ENCODE measurements at places on chromosomes 11 and 22.

DNA sequence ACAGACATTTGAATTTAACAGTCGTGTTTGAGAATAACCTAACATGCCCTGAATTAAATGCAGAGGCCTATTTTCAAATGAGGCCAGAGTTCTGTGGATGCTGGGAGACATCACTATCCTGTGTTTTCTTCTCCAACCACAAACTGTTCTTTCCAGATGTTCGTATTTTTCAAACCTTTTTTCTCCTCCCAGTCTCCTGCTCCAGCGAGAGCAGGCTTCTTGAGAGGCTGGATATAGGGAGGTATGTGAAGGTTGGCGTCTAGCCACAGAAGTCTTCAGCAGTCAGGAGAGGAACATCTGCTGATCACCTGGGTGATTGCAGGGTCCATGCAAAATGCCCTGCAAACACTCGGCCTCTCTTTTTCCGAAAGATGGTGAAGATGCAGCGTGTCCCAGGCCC, 126.3 kb downstream of the C11orf91 start:
- DNase-seq = no peak

GRCh38 chr11:72138821-72139390, 3.4 kb downstream of the FOLR3 start:
- no peak for DNase-seq

DNA sequence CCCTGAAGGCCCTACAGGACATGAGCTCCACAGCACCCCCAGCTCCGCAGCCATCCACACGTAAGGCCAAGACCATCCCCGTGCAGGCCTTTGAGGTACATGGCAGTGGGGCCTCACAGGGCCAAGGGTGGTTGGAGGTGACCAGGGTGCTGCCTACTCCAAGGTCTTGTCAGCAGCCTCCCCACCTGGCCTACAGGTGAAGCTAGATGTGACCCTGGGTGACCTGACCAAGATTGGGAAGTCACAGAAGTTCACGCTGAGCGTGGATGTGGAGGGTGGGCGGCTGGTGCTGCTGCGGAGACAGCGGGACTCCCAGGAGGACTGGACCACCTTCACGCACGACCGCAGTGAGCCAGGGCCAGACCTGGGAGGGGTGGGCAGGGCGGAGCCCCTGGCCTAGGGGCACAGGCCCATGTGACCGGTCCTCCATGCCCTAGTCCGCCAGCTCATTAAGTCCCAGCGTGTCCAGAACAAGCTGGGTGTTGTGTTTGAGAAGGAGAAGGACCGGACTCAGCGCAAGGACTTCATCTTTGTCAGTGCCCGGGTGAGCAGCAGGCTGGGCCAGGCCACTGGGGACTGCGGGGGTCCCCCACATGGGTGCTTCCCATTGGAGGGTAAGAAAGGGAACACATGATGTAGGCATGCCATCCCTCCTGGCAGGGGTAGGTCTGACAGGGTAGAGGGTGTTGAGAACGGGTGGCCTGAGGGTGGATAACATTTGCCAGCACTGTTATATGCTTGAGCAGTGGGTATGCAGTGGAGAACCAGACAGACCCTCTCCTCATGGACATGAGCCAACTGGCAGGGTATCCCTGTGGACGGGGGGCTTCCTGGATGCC, 5.6 kb downstream of the INPPL1 start:
- DNase-seq = no peak

DNA sequence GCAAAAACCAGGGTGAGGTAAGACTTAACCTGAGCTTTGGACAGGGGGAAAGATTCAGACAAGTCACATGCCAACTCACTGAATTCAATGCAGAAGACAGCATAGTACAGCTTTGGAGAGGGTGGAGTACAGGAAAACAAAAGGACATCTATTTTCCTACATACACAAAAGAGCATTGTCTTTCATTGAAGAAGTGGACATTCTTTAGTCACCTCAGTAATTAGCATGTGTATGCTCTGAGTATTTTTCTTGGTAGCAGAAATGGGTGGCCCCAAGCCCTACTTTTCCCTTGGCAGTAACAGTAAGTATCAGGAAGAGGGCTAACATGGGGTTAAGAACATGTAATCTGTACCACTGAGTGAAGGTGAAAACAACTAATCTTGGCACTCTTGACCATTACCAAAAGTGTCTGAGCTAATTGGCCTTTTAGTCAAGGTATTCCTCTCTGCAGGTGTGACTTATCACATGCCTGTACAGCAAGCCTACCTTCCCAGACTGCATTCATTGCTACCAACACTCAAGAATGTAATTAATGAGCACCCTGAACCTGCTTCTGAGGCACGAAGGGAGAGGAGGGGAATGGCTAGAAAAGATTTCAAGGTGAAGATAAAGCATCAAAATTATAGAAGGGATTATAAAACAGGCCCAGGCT, 33.9 kb downstream of the SYTL2 start:
- DNase-seq = no peak

GRCh38 chr11:130439160-130439519, 9.3 kb upstream of the ADAMTS15 start:
- no peak for DNase-seq

DNA sequence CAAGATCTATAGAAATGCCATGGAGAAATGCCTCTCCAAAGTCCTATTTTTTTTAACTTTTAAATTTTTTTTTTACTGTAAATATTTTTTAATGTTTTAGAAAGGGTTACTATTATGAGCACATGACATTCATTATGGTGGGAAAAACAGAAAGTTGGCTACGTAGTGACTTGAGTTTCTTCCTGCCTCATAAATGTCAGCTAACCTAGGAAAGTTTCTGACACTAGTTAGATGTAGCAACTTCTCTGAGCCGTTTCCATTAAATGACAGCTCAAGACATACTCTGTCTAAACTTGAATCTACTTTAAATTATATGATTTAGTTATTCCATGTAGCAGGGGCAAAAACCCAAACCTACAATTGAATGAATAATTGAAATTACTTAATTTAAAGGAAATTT, 18.4 kb upstream of the CTSC start:
- no peak for DNase-seq

GRCh38 chr11:106507645-106508306, 430.3 kb downstream of the AASDHPPT start:
- no peak for DNase-seq

GRCh38 chr11:109708184-109708583, 286.2 kb downstream of the C11orf87 start:
- no peak for DNase-seq

DNA sequence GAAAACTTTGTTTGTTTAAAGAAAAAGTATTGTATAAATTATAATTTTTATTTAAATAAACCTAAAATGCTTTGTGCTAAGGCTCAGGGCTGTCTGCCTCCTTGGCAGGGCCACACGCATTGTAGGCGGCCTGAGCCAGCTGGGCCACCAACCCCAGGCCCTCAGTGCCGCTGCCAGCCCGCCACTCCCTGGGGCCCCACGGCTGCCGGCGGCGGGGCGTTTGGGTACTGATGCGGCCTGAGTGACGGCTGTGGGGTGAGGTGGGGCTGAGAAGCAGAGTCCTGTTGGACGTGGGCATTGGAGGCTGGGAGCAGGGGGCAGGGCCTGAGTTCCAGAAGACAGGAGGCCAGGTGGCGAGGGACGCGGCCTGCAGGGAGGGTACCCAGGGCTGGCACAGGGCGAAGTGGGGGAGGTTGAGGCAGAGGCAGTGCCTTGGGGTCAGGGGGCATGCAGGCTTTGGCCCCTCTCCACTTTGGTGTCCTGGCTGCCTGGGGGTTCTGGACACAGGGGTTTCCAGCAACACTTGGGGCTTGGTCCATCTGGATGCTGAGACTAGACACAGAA, 58.3 kb downstream of the CERK start:
- DNase-seq = no peak

DNA sequence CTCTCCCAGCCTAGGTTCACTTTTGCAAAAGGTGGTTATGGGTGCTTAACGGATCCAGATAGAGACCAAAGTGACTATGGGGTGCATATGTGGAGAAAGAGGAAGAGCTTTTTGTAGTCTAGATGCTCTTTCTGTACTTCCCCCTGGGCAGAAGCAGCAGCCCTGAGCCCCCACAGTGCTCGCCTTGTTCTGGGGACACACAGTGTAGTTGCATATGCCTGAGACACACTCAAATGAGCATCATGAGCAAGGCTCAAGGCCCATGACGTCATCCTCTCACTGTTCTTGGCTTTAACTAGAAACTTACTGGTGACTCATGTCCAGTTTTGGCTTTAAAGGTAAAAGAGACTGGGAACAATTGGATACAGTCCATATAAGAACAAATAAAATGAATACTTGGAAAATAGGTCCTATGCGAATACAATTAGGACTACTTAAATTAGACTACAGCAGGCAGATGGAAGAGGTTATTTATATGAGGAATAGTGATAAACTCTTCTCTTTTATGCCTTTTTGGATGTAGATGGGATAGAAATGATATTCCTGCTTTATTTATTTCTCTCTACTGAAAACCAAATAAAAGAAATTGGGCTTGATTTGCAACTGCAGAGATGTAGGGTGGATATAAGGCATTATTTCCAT, 20.1 kb upstream of the PEX26 start:
- DNase-seq = peak; percentile 94

GRCh38 chr11:73106347-73106746, 35.8 kb downstream of the FCHSD2 start:
- DNase-seq = no peak

- DNase-seq = no peak
These were observed 169.6 kb upstream of the SYN3 start for GRCh38 chr22:33227791-33228190.

DNA sequence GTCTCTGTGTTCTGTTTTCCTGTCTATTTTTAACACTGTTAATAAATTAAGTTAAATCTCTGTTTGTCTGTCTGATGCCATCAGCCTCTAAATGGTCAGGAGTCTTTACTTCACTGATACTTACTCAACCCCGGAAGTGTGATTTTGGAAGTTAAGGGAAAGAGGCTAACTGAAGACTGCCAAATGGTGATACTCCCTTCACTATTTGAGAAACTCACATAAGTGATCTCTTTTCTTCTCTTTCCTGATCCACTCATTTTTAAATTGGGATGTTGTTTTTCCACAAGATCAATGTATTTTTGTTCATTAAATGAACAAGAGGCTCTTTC, 389 bp upstream of the CASP12 start:
- no peak for DNase-seq

DNA sequence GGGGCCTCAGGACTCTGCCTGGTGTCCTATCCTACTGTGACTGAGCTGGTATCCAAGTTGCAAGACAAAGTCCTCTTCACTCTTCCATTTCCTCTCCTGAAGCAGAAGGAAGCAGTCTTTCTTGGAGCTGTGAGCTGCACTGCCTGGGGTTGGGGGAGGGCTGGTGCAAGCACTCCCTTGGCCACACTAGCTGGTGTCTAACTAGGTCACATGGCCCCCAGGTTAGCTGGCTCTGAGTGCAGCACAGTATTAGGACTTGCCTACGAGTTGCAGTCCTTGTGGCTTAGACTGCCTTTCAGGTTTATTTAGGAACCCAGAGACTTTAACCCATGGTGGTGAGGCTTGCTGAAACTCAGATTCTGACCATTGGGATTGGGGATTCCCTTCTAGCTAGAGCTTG, 138.9 kb downstream of the NELL1 start:
- no peak for DNase-seq

DNA sequence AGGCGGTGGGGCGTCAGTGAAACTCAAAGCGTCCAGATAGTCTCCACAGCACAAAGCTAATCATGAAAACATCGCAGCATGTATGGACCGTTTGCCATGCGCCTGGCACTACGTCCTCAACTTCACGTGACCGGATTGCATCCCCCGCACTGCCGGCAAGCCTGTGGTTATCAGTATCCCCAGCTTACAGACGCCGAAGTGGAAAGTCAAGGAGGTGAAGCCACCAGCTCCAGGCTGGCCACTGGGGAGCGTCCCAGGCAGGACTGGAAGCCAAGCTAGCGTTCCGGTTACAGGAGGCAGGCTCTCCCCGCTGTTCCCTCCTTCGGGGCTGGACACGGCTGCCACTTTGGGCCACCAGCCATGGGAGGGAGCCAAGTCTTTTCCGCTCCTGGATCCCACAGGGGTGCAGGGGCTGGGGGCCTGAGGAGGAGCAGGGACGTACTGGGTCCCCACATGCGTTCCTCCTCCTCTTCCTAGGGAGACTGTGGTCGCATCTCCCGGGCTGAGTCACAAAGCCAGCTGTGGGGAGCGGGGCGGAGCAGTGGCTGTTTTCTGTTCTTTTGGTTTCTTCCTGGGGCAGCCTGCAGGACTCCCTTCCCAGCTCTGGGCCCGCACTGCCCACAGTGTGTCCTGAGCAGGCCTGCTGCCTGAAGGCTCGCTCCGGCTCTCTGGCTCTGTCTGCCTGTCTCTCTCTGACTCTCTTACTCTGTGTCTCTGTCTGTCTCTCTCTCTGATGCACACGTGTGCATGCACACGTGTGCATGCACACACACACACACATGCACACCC, 4.3 kb upstream of the OSBPL5 start:
- DNase-seq = peak; percentile 78

GRCh38 chr11:68843703-68844312, 2.1 kb upstream of the CPT1A start:
- DNase-seq = no peak

DNA sequence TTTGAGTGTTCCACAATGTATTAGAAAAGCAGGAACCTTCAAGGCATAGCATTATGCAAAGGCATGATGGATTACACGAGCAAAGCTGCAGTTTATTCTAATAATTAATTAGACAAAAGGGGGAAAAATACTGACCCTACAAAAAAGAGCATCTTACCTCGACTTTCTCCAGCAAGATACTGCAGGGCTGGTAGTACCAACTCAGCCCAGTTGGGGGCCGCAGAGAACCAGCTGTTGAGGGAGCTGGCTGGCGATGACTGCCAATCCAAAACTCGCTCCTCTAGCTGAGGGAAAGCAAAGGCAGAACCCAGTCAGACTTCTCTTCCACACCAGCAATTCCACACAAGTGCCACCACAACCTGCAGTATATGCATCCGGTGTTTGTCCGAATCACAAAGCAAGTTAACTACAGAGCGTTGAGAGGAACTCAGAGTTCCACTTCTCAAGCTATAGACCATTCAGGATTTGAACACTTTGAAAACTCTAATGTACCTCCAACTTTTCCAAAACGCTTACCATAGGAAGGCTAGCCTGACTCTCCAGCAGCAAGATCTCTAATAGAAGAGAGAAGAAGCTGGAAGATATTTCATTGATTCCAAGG, 13.7 kb downstream of the NFRKB start:
- peak; percentile 26 for DNase-seq

GRCh38 chr11:10581481-10582019, 13.1 kb upstream of the LYVE1 start:
- DNase-seq = peak; percentile 15

DNA sequence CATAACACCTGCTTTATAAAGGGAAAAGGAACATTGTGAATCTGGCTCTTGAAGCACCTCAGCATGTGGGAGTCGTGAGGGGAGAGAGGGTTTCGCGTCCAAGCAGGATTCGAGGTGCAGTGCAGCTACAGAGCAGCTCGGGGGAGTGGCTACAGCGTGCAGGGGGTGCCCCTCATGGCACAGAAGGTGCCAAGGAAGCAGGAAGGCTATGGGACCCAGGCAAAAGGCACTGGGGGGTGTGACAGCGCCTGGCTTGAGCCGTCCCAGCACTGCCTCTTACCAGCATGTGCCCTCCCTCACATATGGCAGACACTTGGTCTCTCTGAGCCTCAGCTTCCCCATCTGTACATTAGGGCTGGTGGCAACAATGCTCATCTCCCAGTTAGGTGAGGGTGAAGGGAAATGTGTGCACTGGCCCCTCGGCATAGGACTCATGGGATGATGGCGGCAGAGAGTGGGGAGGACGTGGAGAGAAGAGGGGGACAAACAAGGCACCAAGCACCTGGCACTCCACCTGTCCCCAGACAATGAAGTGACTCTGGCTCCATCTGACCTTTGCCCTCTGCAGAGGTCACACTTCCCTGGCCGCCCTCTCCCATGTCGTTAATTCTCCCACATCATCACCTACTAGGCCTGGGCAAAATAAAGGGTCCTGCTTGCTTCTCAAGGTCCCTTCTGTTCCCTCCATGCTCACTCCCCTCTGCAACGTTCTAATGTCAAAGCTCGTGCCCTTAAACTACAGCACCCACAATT, 10.4 kb downstream of the TNKS1BP1 start:
- DNase-seq = no peak

GRCh38 chr11:16860617-16861016, 122.2 kb downstream of the C11orf58 start:
- DNase-seq = no peak
